ENCODE measurements at places on chromosomes 5 and 9.

DNA sequence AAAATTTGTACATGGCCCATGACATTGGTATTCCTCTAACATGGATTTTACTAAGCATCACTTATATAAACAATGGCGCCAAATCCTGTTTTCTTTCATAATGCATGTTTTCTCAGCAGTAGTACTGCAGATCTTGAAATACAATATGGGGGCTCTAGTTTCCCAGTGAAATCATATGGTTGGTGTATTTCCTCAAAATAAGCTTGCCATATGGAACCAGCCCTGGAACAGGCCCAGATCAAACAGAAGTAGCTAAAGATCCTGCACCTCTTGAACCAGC lies 163.9 kb downstream of the ZNF608 start:
- DNase-seq = no peak

GRCh38 chr9:107489687-107490605 lies at the start of gene KLF4:
Gene KLF4 (minus strand): TSS chr9:107489769. CDS start chr9:107489172, 597 bp downstream.
- peak; percentile 91 for DNase-seq

DNA sequence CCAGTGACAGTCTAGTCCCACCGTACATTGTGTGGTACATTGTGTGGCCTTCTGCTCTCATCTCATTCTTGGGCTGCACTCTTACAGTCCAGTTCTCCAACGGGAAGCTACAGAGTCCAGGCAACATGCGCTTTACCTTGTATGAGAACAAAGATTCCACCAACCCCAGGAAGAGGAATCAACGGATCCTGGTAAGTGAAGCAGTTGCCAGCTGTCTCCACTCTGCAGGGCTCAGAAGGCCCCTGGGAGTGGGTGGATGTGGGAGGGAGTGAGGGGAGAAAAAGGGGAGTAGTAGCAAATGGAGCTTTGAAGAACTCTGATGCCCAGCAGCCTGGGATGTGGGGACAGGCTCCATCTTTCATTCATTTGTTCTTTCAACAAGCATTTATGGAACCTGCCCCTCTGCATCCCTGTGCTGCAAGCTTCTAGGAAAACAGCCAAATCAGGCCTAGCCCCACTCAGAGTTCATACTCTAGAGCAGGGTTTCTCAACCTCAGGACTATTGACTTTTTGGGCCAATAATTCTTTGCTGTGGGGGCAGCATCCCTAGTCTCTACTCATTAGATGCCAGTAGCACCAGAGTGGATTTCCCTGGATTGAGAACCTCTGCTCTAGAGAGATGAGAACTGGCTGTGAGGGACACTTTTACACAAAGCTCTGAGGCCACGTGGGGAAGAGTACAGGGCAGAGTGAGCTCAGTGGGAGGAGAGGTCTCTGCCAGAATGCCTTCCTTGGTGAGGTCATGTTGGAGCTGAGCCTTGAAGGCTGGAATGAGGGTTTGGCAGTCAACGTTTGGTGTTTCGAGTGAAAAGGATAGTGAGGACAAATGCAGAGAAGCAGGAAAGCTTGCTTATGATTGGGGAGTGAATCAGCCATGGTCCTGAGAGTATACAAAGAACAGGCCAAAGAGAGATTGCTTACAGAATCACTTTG lies 1.1 kb downstream of the POLR1E start:
- no peak for DNase-seq

DNA sequence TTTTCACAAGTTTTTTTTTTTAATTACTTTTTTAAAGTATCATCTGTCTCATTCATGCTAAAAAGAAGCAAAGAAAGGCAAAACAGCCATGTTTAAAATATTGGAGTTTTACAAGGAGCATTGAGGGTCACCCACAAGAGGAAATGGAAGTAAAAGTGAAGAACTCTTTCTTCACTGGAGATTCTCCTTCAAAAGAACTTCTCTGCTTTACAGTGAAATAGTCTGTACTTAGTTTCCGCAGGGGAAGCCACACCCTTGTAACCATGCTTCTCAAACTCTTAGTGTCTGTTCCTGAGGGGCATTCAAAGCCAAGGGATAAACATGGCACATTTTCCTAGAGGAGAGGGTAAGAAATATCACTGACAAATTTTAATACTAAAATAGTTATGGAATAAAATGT lies 8.6 kb downstream of the C9orf72 start:
- DNase-seq = no peak

GRCh38 chr5:130282049-130282448 lies 377.8 kb downstream of the CHSY3 start:
- DNase-seq = no peak

GRCh38 chr5:71830681-71831539 lies 111.8 kb downstream of the CARTPT start:
- no peak for DNase-seq

DNA sequence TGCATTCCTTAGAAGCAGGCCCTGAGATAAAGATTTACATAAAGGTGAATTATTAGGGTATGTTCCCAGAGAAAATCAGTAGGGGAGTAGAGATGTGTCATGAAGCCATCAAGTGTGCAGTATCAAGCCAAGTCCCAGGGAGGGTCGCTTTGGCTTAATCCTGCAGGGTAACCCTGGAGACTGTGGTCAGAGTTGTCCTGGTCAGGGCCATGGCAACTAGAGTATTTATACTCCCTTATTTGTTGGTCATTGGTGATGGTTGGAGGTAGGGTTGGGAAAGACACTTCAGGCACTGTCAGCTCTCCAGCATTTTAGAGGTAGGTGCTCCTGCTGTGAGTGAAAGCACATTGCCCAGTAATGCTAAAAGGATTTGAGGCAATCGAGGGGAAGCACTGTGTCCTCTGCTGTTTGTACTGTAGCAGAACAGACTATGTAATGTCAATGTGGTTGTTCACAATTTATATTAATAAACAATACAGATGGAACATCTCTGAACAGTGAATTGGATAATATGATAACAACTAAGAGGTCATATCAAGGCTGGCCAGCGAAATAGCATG lies 108.9 kb downstream of the GDNF start:
- DNase-seq = no peak

- no peak for DNase-seq
Measured at GRCh38 chr5:69271376-69271775, 36.7 kb downstream of the CDK7 start.

DNA sequence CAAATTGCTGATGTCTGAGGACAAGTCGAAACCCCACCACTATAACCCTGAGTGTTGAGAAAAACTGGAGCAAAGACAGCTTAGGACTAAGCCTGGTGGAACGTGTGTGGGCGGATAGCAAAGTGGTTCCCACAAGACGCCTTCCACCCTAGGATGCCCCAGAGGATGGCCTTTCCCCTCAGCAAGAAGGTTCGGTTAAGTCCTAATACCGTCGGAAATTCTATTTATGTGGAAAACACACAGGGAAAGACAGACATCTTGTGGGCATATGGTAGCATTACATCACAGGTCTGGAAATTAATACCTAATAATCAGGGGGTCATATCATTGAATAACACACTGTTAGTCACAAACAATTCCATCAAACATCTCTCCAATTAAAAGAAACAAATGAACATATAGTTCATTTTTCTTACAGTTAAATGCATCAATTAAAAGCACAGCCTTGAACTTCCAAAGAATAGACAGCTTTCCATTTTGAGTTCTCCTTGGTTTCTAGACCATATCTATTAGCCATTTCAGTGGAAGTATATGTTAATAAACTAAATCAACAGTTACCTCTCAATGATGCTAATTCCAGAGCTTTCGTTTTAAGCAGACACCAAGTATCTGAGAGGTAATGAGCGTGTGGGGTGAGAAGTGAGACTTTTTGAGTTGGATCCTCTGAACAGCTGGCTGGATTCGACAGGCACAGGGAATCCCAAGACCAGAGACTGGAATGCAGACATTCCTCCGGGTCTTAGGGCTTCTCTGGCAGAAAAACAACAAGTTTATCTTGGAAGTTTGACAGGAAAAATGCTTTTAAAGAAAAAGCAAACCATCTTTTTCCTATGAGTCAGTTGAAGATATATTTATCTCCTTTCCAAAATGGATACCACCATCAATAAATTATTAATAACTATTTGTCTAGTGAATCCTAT lies 2.9 kb upstream of the ICE1 start:
- peak; percentile 23 for DNase-seq

DNA sequence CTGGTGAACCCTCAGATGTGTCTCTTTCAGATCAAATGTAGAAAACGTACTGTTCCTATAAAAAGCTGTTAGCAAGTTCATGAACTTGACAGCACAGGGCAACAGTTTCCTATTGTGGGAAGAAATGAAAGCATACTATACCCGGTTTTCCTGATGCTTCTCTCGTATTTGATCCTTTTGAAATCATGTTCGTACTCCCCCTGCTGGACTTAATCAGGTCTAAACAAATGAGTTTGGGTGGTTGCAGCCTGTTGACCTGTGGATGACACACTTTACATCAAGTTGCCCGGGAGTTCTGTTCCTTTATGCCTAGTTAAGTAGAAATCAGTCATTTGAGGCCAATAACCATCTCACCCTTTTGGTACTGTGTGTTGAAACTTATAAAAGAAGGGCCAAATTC lies 1992.3 kb downstream of the MAT2B start:
- no peak for DNase-seq

GRCh38 chr5:123786411-123786810 lies 274.4 kb downstream of the CSNK1G3 start:
- DNase-seq = no peak

DNA sequence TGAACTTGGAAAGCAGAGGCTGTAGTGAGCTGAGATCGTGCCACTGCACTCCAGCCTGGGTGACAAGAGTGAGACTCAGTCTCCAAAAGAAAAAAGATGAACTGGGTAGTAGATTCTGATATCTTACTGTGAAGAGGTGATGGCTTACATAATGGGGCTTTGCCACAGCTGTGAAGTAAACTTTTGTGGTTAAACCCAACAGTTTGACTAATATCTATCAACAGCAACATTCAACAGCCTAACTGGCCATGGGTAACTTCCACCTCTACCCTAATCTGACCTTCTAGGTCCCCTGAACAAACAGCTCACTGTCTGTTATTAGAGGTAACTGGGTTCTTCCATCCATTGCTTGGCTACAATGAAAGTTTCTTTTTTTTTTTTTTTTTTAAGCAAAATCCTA lies 52.1 kb downstream of the TLE1 start:
- no peak for DNase-seq

GRCh38 chr9:69391946-69392345 lies 66.9 kb downstream of the ENTREP1 start:
- DNase-seq = no peak

DNA sequence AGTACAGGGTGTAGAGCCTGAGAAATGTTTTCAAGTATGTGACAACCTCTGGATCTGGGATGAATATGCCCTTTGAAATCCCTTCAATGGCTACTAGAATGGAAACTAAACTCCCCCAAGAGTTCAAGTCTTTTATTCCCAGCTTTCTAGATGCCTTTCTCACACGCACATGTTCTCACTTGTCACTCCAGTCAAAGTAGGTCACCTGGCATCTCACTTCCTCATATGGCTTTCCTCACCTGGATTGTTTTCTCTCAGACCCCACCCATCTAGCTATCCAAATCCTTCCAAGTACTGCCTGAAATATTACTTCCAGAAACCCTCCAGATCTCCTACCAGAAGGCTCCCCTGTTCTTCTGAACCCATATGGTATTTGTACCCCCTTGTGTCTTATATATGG lies 615.4 kb upstream of the KLF4 start:
- no peak for DNase-seq

DNA sequence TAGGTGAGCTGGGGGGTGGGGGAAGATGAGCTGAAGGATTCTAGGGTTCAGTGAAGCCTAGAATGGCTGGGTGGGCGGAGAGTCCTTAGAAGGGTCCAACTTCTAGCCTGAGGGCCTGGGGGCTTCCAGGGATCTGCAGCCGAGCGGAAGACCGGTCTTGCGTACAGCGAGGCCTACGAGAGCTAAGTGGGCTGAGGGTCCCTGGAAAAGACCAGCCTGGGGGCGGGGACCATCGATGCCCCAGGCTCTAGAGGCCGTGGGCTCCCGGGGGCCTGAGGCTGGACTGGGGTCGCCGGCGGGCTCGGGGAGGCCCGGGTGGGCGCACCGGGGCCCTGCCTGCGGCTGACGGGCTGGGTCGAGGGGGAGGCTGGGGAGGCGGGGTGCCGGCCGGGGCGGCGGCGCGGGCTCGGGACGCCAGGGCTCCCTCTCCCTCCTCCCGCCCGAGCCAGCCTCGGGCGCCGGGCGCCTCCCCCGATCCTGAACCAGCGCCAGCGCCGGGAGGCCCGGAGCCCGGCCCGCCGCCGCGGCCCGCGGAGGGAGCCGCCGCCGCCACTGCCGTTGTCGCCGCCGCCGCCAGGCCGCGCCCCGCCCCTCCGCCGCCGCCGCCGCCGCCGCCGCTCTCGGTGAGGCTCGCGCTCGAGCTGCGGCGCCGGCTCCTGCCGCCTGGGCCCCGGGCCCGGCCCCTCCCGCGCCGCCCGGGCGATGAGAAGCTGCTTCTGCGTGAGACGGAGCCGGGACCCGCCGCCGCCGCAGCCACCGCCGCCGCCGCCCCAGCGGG lies at the start of gene MVB12B:
Gene MVB12B, plus strand, starts transcription at position 602 of the 778 bp plus-strand sequence. Its CDS starts 101 bp downstream, at position 703.
- peak; percentile 46 for DNase-seq

GRCh38 chr9:123952641-123953495 lies 22.9 kb upstream of the DENND1A start:
- no peak for DNase-seq

GRCh38 chr5:150653145-150653761 lies 7.8 kb upstream of the MYOZ3 start:
- no peak for DNase-seq

GRCh38 chr9:126420643-126421564 lies 94.3 kb downstream of the MVB12B start:
- DNase-seq = peak; percentile 99

- peak; percentile 7 for DNase-seq
Measured at GRCh38 chr9:111974092-111974681, 77.6 kb downstream of the UGCG start.

DNA sequence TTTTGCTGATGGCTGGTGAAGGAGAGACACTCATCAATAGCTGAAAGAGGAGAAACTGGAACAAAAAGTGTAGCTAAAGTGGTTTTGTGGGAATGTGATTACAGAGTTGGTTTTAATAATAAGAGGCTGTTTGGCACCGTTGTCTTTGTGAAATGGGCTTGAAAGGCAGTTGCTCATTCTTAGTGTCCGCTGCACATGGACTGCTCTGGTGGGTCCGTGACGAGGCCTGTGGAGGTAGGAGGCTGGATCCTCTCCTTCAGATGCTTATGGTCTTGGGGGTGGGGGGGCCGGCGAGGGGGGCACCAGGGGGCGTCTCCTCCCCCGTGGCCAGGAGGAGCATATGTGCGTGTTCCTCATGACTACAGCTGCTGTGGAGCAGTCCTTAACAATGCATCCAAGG lies 29.8 kb downstream of the FUBP3 start:
- no peak for DNase-seq

DNA sequence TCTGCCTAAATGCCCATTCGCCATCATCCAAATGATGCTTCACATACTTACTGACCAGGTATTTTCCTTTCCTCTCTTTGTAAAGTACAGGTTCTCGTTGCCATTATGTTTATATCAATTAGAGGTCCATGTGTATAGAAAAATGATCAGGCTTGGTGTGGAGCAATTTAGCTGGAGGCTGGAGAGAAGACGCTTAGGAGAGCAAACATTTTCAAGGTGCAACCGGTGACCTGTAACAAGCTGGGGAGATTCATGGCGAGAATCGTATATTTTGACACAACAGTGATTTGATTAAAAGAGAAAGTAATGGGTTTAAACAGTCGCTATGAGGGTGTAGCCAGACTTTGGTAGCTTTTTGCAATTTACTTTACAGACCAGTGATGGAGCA lies 170.9 kb upstream of the TBCA start:
- peak; percentile 52 for DNase-seq

GRCh38 chr9:108776920-108777639 lies 78.7 kb downstream of the ACTL7B start:
- DNase-seq = no peak

GRCh38 chr5:84384604-84385575 lies at the start of gene EDIL3:
Gene EDIL3 (minus strand): TSS chr5:84384880. CDS start chr5:84384374, 506 bp downstream.
- DNase-seq = peak; percentile 40

GRCh38 chr9:110900917-110901316 lies 137.4 kb downstream of the LPAR1 start:
- DNase-seq = no peak

Measured in NCI-H774 (cell line).